ENCODE measurements at places on chromosomes 16 and 17.

DNA sequence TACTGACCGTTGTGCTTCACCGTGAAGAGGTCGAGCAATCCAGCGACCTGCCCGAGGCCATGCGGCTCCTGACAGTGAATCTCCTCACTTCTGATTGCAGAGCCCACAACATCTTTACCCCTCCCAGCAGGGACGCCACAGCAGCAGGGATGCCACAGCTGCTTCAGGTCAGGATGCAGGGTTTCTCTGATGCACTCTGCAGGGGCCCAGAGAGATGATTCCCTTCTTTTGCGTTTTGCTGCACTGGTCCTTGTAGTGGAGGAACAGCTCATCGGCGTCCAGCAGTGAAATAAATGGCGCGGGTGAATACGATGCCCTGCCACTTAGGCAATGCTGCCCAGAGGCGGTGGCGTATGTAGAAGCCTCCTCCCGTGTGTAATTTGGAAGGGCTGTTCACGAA lies 5.6 kb downstream of the KIAA0513 start:
- no peak for DNase-seq

GRCh38 chr16:16168431-16168830 lies 54.9 kb downstream of the ABCC6 start:
- DNase-seq, result no peak

GRCh38 chr17:76458580-76459490 lies 5.9 kb upstream of the UBE2O start:
- no peak for DNase-seq

- no peak for DNase-seq
Observed at GRCh38 chr16:10171221-10171620, 11.0 kb downstream of the GRIN2A start.

DNA sequence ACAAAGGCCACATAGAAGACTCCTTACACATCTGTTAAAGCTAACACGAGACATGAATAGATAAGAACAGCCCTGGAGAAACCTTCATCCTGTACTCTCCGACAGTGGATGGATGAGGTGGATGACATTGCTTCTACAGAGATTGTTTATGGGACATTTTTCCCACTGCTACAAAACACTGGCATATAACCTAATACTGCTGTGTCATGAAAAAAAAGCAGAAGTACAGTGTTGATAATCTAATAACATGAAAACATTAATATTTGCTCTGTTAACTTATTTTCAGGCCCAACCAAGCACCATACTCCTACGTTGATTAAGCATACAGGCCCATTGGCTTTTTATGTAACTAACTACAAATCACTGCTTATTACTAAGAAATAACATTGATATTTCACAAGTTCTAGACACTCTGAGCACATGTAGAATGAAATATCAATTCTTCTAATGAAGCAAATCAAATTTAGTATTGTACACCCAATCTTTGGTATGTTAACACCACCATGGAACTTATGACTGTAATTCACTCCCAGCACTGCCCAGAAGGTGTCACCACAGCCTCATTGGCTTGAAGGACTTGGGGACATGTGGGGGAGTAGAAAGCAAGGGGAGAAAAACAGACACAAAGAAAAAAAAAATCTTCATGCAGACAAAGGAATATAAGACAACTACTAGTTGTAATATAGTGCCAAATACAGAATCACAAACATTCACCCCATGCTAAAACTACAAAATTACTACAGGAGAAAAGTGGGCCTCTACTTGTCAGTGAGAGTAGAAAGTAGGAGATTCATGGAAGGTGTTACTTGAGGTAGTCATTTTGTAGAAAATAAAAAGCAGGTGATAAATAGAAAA lies 330.0 kb upstream of the PMFBP1 start:
- peak; percentile 2 for DNase-seq

DNA sequence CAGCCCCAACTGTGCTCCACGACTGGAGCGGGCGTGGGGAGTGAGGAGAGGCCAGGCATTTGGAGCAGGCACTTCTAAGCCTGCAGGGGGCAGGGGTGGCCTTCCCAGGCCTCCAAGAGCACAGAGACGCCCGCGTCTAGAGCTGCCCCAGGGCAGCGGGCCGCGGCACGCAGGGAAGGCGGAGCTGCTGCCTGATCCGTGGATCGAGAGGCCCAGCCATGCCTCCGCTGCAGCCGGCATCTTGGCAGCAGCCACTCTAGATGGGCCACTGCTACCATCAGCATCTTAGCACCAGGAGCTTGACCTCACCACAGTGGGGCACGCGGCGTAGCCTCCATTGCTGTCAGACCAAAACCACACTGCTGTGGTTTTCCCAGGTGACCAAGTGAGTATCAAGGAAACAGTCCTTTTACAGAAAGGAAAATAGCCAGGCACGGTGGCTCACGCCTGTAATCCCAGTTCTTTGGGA lies 20.4 kb upstream of the WDR45B start:
- no peak for DNase-seq

DNA sequence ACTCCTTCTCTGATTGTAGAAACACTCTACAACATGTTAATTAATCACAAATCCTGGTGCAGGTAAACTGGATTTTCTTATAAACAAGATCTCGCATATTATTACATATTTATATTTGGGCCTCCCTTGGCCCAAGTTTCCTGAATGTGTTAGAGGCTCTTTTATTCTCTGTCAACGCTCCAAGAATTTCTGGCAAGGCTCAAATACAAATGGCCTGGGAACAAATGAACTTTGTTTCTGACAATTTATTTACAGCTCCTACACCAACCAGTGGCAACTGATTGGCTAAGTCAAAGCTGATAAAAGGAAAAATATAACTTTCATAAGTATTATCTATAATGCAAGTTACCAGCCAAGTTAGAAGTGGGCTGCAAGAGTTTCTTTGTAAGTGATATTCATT lies 64.9 kb upstream of the CORO6 start:
- no peak for DNase-seq

DNA sequence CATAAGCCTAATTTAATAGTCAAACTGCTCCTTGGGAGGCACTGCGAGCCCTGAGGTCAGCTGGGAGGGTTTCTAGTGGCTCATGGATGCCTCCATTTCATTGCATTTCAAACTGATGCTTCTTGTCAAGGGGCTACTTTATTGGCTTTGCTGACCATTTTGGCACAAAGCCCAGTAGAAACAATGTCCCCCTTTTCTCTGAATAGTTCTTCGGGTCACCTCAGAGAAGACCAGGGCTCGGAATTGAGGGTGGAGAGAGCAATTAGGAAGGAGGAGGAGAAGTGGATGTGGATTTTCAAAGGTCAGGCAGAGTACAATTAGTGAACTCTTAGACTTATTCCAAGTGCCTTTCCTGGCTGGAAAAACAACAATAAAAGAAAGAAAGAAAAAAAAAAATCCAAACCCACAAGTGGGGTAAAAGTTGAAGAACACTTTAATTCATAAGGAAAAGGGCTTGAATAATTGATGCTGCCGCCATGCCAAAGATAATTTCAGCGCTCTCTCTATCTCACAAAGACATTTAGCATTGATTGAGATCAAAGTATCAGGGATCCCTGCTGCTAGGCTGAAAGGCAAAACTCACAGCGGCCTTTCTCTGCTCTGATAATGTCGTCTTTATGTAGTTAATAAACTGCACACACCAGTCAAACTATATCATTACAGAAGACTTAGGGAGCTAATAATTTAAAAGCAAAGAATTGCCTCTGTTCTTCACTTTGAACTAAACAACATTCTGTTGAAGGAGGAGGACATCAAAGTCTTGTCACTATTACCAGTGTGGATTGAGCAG lies 122.7 kb downstream of the RGS9 start:
- no peak for DNase-seq

All from activated CD8-positive, alpha-beta memory T cell treated with anti-CD3 and anti-CD28 coated beads for 1 hour (primary cell).